Activated naive CD8-positive, alpha-beta T cell treated with anti-CD3 and anti-CD28 coated beads, Interleukin-2, amount 50 U/mL, for 16 hours (primary cell): ENCODE measurements at places on chromosomes 16 and 17.
A peak's percentile ranks its signal among the peaks of the same experiment; 100 is the strongest.

GRCh38 chr17:45382226-45382625 is 50.4 kb downstream of the ARHGAP27 start:
- DNase-seq, result no peak

- DNase-seq, result no peak
Measured at GRCh38 chr17:5621026-5621425, 36.7 kb upstream of the NLRP1 start.

- DNase-seq, result peak; percentile 54
Measured at GRCh38 chr17:82297280-82297713, 20.1 kb downstream of the CD7 start.

DNA sequence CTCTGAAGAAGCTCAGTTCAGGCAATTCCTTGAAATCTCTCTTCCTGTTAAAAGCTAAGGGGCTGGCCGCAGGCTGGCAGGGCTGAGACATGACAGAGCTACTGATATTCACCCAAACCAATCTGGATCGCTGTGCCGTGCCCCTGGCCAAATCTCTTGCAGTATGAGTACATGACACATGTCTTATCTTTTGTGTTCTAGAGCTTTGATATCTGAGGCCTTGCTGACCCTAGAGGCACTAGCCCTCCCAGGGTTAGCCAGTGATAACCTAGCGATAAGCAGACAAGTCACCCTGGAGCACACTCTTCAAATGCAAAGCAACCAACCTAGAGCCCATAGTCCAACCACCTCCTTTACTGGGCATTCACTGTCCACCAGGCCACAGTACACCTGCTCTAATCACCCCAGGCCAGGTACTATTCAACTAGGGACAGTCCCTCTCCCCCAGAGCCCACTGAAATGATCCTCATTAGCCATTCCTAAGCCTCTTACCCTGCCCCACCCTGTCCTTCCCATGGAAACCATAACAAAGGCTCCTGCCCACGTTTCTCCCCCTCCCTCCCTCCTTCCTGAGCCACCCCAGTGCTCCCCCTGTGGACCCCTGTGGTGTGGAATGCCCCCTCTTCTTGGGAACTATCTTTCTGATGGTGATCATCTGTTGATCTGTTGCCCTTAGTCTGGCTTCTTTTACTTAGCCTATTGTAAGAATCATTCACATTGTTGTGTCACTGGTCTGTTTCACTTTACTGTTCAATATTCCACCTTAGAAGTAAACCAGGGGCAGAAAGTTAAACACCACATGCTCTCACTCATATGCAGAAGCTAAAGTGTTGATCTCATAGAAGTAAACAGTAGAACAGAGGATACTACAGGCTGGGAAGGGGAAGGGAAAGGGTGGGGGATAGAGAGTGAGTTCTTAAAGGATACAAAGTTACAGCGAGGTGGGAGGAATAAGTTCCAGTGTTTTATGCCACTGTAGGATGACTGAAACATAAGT is 52.5 kb downstream of the TEKT5 start:
- no peak for DNase-seq

- no peak for DNase-seq
Measured at GRCh38 chr16:56506941-56507340, 12.9 kb downstream of the BBS2 start.

DNA sequence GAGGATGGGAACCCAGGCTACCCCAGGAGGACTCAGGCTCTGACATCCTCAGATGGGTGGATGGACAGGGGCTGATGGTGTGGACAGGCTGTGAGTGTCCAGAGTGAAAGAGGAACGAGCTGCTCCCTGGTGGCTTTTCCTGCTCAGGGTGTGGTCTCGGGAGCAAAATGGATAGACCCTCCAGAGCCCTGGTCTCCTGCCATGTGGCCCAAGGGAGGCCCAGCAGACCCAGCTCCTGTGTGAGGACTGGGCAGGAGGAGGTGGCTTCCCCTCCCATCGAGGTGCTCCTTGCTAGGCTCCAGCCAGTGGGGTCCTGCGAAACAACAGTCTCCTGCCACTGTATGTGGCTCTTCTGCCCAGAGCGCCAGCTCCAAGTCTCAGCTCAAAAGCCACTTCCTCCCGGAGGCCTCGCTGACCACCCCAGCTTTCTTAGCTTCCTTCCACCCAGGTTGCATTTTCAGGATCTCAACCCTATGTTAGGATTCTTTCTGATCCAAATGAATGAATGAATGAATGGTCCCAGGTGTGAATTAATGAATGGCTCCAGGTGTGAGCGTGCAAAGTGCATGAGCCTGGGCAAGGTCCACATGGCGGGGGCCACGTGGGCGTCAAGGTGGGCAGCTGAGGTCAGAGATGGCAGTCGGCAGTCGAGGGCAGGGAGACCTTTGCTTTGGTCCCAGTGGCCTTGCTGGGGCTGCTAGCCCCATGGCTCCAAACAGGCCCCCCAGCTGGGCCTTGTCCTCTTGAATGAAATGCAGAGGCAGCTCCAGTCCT is 120.3 kb upstream of the CIBAR2 start:
- DNase-seq, result no peak

GRCh38 chr16:67552476-67552875 is 9.8 kb upstream of the CTCF start:
- DNase-seq, result no peak

GRCh38 chr17:68749349-68750207 is 148.4 kb upstream of the FAM20A start:
- no peak for DNase-seq

GRCh38 chr16:84600343-84601229 is 17.3 kb downstream of the COTL1 start:
- no peak for DNase-seq

GRCh38 chr16:1082266-1082951 is 9.9 kb downstream of the SSTR5 start:
- no peak for DNase-seq

GRCh38 chr17:55688057-55688456 is 34.6 kb downstream of the TMEM100 start:
- no peak for DNase-seq

DNA sequence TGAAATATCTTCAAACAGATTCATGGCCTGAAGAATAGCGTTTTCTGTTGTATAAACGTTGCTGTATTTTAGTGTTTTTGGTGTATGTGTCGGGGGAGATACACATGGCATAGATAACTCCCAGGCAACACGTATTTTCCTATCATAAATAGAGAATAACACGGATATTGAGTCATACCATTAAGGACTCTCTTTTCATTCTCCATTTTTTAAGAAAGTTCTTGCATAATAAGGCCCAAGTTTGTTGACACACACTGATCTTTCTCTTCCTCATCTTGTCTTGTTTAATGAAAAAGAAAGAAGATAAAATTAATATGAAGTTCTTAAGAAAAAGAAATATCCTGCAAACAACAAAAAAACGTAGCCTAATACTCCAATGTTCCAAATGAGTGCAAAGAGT is 13.4 kb downstream of the ABCA8 start:
- DNase-seq, result no peak

GRCh38 chr16:5903832-5904231 is 806.2 kb upstream of the EEF2KMT start:
- DNase-seq, result no peak

GRCh38 chr16:84953190-84953746 is 58.1 kb downstream of the ZDHHC7 start:
- no peak for DNase-seq

GRCh38 chr16:50999181-50999580 is 151.9 kb downstream of the SALL1 start:
- DNase-seq, result no peak

GRCh38 chr17:17264430-17264829 is 16.6 kb downstream of the COPS3 start:
- no peak for DNase-seq

DNA sequence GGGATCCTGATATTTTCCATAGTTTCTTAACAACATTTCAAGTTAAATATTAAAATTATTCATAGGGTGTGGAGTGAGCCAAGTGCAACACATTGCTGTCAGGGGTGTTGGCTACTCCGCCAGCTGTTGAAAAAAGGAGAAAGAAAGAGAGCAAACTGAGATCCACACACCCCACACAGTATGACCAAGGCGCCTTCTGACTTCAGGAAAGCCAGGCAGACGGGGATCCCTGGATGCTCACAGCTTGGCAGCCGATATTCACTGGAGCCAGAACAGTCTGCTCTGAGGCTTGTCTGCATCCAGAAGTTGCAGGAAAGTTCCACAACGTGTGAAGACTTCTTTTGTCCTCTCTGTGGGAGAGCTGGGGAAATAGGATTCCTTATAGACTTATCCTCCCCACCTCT is 9.3 kb downstream of the CHD9NB start:
- DNase-seq, result no peak

- DNase-seq, result no peak
Measured at GRCh38 chr17:65041518-65041917, 15.0 kb downstream of the GNA13 start.

DNA sequence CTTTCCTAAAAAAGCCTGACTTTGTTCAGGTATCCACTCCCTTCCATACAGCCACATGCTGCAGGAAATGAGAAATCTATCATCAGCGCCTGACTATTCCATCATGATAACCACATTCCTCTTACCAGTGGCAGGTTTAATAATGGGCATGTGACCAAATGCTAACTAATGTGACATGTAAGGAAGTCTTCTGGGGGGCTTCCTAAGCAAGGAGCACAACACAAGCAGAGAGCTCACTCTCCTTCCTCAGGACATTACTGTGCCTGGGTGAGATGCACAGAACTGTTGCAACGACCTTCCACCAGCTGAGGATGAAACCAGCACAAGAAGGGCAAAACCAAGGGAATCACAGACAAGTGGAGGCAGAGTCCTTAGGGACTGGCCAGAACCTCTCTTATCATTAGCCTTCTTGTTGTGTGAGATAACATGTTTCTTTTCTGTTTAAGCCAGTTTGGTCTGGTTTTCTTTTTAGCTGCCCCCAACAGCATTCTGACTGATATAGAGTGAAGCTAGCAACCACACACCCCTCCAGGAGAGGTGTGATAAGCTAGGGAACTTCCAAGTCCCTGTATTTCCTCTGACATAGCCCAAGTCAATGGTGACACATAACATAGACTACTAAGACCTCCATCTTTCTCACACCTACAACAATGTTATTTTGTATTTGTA is 16.9 kb downstream of the MYO1D start:
- no peak for DNase-seq

DNA sequence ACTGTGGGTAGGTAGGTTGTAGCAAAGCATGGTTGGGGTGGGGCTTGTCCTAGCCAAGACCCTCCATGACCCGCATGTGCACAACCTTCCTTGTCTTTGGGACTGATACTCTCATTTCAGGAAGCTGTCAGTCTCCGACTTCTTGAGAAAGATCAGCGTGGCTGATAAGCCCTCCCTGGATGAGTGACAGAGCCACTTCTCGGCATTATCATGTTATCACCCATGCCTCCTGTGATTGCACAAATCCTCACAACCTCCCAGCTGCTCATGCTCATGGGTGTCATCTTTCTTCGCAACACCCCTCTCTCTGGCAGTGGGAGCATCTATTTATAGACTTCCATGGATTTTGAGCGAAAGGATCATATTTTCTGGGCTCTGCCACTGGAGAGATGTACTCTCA is 314.2 kb downstream of the FOXL1 start:
- DNase-seq, result no peak

GRCh38 chr16:53855511-53855910 is 151.6 kb downstream of the FTO start:
- DNase-seq, result no peak

DNA sequence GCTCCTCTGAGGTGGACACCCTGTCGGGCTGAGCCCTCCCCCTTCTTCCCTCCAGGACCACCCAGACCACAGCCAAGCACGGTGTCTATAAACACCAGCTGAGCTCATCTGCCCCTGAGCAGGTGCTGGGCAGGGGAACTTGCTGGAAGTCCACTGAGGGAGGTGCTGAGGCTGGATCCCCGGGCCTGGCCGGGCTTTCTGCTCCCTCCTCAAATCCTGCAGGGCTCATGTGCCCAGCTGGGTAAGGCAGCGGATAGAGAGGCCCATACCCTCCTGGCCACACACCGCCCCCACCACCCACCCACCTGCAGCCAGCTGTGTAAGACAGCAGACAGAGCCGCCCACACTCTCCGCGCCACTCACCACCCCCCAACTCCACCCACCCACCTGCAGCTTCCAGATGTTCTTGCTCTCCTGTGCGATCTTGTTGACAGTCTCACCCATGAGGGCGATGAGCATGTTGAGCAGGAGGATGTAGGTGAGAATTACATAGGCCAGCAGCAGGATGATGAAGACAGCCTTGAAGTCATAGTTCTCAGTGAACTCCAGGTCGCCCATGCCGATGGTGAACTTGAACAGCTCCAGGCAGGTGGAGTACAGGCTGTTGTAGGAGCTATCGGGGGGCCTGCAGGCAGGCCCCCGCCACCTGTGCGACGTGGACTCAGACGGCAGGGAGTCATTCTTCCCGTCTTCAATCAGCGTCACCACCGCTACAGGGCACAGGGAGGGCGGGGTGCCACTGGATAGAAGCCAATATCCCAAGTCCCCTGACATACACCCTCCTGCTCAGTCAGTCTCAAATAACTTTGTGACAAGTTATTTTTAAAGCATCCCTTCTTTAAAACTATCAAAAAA is 15.9 kb upstream of the TRPV3 start:
- DNase-seq, result no peak

GRCh38 chr16:70337814-70338213 is 8.9 kb upstream of the DDX19A start:
- no peak for DNase-seq

DNA sequence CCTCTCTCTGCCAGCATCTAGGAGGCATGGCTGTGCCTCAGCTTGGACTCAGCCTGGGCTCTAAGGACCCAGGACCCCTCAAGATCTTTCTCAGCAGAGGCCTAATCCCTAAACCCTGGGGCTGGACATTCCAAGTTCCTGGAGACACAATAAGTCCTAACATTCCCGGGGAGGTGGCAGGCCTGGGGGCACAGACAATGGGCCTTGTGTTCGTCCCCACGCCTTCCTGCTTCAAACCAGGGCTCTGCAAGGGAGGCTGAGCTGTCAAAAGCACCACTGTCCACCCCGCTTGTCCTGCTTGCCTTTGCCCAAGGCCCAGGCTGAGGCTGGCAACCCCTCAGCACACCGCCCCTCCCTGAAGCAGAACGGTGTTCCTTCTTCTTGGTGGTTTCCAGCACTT is 13.7 kb downstream of the SDK2 start:
- DNase-seq, result no peak

DNA sequence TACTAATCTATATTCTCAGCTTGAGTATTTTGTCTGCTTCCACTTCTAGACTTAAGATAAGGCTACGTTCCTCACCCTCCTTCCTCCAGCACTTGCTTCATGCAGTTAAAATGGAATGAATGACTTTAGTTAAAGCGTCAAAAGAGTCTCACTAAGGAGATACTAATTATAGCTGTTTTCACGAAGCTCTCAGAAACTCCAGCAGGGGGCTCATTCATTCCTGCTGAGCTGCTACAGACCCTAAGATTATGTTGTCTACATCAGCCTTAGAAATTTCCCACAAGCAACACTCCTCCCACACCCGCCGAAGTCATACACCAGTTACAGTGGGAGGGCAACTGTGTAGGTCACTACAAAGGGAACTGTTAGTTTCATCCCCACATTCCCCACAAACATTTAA is 57.0 kb upstream of the KIFC3 start:
- DNase-seq, result no peak

- DNase-seq, result no peak
Measured at GRCh38 chr16:12575288-12575687, 228.4 kb downstream of the CPPED1 start.

- DNase-seq, result no peak
Measured at GRCh38 chr16:5560084-5560483, 462.5 kb upstream of the EEF2KMT start.
